ENCODE measurements at places on chromosomes 11 and 22.

- no peak for DNase-seq
These were observed 10.4 kb downstream of the MLC1 start for GRCh38 chr22:50074551-50075530.

- DNase-seq, result no peak
These were observed 36.6 kb downstream of the DCUN1D5 start for GRCh38 chr11:103055221-103055890.

- DNase-seq, result no peak
These were observed 22.2 kb upstream of the PICALM start for GRCh38 chr11:86091086-86091485.

DNA sequence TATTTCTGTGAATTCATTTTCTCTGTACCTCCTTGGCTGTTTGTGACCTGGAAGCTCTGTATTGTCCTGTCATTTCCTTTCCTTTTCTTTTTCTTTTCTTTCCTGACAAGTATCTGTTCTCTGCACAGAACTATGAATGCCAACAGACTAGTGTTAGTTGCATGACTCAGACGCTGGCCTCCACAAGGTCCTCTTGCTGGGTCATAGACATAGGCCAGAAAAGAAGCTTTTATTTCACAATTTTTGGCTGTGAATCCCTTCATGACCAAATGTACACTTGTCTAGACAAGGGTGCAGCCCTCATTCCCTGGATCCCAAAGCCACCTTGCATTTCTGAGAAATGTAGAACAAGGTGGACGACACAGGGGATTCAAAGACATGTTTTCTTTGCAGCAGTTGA is 104.1 kb upstream of the MTNR1B start:
- no peak for DNase-seq

DNA sequence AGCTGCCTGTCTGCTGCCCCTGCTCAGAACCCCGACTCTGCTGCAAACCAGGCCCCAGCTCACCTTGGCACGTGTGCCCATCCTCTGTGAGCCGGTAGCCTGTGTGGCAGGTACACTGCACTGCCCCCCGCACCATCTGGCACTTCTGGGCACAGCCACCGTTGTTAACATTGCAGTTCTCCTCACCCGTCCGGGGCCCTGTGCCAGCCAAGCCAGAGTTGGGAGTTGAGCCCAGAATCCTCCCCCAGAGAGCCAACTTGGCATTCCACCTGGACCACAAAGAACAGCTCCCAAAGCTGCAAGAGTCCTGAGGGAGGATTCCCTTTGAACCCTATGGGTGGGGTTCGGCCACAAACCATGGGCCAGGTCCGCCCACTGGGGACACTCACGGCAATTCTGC is 22.5 kb downstream of the LRP4 start:
- no peak for DNase-seq

DNA sequence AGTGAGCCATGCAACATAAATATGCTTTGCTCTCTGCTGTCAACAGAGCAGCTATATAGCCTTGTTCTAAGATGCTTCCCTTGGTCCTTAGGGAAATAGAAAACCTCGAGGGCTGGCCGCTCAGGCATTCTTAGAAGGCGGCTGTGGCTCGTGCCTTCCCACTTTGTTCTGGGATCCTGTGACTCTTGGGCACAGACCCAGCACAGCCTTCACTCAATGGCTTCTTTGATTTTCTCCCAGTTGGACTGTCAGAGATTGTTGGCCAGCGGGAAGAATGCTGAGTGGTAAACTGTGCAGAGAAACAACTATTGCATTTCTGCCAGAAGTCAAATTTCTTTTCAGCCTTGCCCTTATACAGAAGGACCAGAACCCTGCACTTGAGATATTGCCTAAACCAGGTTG is 9.5 kb upstream of the MICAL2 start:
- DNase-seq, result no peak

DNA sequence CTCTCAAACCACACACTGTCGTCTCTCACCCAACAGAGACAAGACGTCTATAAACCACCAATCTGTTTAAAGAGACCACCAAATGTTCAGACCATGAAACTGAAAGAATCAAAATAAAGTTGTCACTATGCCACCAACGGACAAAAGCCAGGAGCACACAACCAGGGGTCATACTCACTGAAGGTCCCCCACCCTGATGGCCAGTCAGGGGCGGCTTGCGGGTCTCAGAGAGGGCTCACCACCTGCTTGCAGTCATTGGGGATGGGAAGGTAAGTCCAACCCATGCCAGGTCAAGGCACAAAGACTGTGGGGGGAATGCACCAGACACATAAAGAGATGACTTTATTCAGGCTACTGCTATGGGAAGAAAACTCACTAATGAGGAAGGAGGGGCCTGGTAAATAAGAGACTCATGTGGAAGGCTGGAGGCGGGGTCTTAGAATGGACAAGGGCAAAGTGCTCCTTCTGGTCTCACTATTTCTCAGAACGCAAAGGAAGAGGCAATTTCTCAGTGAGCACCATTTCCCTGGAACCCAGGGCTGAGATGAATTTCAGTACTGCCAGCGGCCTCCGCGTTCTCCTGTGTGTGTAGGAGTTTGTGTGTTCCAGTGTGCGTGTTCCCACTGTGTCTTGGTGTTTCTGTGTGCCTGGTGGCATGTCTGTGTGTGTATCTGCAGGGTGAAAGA is 17.3 kb downstream of the SCARF2 start:
- no peak for DNase-seq

All from stimulated activated CD4-positive, alpha-beta T cell treated with anti-CD3 and anti-CD28 coated beads, Interleukin-1b, Interleukin-23, amount 100 ng/mL, for 1 hour (primary cell).